H7 (cell line): ENCODE measurements at places on chromosomes 6 and 20. TPM values are rescaled to one million over a fixed set of nuclear protein-coding genes. Genes with fewer than 3 reads are reported as not detected.
A peak's percentile ranks its signal among the peaks of the same experiment; 100 is the strongest.

TBX18 gene
- total RNA-seq = under 0.01 TPM in 1 of 2 replicates, not detected in the other

- DNase-seq = no peak
These were observed 5.0 kb upstream of the APOBEC2 start for GRCh38 chr6:41047745-41048732.

DNA sequence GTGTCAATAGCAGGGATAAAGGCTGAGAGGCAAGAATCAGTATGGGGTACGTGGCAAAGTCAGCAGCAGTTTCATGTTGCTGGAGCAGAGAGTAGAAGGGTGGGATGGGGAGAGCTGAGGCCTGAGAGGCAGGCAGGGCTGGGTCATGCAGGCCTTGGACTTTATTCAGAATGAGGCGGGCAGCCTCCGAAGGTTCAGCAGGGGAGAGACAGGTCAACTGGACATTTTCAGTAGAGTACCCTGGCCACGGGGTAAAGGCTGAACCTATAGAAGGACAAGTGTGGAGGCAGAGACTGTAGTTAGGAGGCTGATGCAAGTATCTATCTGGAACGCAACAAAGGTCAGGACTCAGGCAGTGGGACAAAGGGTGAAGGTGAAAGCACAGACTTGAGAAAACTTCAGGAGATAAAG lies 13.7 kb downstream of the NOTCH4 start:
- no peak for DNase-seq

RGS17 gene
- 3.8 and 4.8 TPM in 2 replicates for total RNA-seq

- peak; percentile 59 for DNase-seq
These were observed 557 bp upstream of the DHX35 start for GRCh38 chr20:38961530-38962043.

DNA sequence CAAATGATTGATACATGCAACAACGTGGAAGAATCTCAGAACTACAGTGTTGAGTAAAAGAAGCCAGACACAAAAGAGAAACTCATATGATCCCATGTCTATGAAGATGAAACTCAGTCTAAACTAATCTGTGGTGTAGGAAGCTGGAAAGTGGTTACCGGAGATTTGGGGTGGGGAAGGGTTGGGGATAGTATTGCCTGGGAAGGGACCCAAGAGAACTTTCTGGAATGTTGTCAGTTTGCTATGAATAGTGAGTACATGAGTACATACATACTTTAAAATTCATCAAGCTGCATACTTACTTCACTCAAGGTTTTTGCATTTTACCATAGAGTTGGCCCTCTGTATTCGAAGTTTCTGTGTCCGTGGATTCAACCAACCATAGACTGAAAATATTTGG lies 106.0 kb downstream of the SAMD5 start:
- DNase-seq = no peak

OR2B6 gene
- not detected in 2 replicates for total RNA-seq

CLPSL1 gene
- not detected in 2 replicates for total RNA-seq

DNA sequence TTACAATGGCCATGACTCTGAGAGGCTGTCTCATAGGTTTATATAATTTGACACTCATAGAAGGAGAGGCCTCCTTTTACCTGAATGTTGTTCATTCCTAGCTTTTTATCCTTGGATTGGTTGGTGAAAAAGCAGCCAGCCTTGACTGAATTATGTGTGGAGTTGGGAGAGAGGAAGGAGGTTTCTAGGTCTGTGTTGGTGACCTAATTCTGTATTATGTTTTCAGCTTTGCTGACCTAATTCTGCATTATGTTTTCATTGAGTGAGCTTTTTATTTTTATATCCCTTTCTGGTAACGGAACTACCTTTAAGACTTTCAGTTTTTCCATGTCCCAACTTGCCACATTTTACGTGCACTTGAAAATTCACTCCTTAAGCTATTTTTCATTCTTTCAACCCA lies 59.1 kb upstream of the RNF144B start:
- no peak for DNase-seq
